Vagina (tissue), 2 donors: ENCODE measurements at places on chromosomes 7 and 10.

DNA sequence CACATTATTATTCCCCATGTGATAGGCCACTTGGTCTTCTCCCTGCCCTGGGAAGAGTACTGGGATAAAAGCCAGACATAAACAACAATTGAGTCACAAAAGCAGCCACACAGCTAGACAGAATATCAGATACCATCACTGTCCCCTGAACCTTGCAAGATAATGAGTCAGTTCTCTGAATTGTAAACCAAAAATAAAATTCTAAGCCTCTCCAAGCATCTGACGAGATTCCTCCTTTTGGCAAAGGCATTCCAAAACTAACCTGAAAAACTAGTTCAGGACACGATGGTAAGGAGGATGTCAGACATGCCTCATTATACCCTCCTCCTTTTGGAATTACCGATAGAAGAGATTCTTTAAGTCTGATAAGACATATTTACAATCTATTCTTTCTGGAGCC lies 450.7 kb downstream of the HTR7 start:
- H3K4me1 ChIP-seq: no peaks in the 10 kb centered on the region
- no peak overlapping the region for H3K27ac ChIP-seq
- no peaks in the 10 kb centered on the region for H3K27me3 ChIP-seq

DNA sequence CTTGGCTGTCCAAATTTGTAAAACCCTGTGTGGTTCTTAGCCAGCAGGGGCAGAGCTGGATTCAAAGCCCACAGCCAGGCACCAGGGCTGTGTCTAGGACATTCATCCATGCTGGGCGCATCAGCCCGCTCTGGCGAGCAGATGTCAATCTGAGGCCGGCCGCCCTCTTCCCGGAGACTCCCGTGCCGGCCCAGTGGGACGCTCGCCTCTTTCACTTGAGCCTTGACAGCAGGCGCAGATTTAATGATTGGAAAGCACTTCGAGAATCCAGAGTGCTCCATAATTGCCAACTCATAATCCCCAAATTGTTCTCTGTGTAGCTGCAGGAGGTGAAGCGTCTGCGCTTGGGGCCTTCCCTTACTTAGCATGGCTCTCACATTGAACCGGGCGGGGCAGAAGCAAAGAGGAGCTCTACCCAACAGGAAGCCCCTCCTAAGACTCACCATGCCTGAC lies 36.7 kb downstream of the SLIT1 start:
- H3K4me3 ChIP-seq: no peak overlapping the region
- DNase-seq: no peak
- H3K4me1 ChIP-seq: no peaks in the 10 kb centered on the region

- DNase-seq: no peak
- no peak overlapping the region for H3K27ac ChIP-seq
- H3K4me3 ChIP-seq: no peak overlapping the region
- H3K27me3 ChIP-seq: no peaks in the 10 kb centered on the region
- no peaks in the 10 kb centered on the region for H3K4me1 ChIP-seq
Measured at GRCh38 chr7:95800787-95801186, 28.4 kb downstream of the DYNC1I1 start.

DNA sequence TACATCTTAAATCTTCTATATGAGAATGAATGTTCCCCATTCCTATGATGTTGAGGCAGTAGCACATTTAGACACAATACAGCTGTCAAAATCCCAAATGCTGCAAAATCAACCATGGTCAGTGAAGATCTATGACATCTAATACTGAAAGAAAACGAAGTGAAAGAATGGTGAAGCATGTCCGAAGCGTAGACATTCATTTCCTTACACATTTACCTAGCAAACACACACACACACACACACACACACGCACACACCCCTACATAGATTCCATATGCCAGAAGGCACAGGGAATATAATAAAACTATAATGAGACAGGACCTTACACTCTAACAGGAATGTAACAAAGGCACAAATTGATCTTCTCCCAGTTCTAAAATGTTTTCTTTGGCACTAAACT lies 32.5 kb downstream of the CCDC6 start:
- no peaks in the 10 kb centered on the region for H3K27me3 ChIP-seq
- peaks cover 66% of the 10 kb centered on the region for H3K4me1 ChIP-seq

DNA sequence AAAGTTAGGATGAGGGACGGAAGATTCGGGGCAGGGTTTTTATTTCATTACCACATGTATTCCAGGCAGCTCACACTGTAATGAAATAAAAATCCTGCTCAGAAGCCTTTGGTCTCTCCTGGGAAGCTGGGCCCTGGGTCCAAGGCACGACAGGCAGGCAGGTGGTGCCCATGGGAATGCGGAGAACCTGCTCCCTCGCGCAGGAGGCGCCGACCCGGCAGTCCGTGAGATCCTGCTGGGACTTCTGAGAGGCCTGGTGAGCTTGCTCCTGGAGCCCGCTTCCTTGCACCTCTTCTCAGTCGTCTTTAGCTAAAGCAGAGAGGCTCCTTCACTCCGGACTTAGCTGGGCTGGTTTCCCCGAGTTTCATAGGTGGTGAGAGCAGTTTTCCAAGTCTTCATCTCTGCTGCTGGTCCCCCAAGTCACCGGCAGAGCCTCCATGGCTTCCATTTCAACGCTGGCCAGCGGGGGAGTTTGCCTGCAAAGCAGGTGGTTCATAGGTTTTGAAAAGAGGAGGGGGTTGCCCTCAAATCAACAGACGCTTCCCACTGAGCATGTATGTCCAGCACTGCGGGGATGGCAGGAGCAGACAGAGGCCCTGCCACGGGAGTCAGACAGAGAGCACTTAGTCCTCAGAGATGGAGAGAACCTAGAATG lies 24.5 kb downstream of the IL15RA start:
- H3K4me3 ChIP-seq: no peak overlapping the region
- peaks cover 16% of the 10 kb centered on the region for H3K36me3 ChIP-seq
- H3K27me3 ChIP-seq: no peaks in the 10 kb centered on the region
- no peak for DNase-seq

DNA sequence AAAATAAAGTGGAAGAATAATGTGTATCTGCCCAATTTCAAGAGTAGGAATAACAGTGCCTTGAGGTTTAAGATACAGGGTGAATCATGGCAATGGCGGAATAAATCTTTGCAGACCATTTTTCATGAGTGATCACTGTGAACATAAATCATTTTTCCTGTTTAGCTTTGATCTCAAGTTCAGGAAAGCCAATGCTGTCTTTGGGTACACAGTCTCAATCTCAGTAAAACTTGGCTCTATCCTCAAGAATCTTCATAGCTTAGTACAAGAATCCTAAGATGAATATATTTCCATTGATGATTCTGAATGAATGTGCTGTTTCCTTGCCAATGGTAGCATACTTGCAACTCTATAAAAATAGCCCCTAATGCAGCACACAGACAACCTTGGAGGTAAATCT lies 6.8 kb downstream of the NAMPT start:
- H3K36me3 ChIP-seq: no peaks in the 10 kb centered on the region
- no peak for DNase-seq
- H3K27me3 ChIP-seq: no peaks in the 10 kb centered on the region
- no peak overlapping the region for H3K4me3 ChIP-seq
- H3K4me1 ChIP-seq: peaks cover 39% of the 10 kb centered on the region

DNA sequence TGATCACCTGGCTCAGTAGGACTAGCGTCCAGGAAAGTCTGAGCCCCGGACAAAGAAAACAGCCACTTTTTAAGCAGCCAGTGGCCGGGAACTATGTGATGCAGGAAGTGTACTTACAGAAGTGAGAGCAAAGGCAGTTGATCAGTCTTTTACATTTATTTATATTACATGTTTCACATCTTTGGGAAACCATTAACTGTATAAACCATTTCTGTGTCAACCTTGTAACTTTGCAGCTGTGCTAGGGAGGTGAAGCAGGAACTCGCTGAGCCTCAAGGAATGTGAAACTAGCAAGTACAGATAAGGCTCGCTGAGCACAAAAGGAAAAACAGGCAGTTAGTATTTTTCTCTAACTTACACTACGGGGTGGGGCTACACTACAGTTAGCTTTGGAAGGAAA lies 39.9 kb upstream of the HECW1 start:
- no peak for DNase-seq
- no peaks in the 10 kb centered on the region for H3K27me3 ChIP-seq
- H3K36me3 ChIP-seq: no peaks in the 10 kb centered on the region

DNA sequence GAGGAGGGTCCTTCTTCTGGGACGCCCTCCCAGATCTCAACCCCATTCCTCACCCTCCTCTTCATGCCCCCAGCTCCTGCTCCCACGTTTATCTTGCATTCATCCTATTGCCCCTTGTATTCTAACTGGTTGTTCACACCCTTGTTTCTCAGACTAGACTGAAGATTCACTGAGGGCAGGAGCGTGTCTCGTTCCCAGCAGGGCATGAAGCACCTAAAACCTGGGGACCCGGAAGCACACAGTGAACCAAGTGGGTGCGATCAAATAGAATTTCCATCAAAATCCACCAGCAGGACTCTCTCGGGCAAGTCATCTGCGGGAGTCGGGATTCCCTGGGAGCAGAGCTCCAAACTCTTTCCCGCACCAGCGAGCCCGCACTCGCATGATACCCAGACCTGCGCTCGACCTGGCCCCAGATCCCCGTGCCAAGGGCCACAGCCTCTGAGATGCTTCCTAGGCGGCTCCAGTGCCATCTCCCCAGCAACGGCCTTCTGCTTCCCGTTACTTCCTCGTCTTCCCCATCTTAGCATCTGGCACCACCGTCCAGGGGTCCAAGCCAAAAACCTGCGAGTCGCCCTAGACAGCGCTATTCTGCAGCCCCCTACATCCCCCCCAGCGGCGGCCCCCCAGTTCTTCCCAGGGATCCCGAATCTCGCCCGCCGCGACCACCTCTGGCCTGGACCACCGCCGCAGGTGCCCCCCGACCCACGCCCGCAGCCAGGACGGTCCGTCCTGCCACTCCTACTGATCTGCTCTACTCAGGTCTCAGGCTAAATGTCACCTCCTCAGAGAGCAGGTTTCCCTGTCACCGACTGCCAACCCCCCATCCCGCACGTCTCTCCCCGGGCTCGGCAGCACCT lies 6.1 kb upstream of the GBX1 start:
- H3K36me3 ChIP-seq: no peaks in the 10 kb centered on the region
- H3K27ac ChIP-seq: no peak overlapping the region
- H3K4me3 ChIP-seq: no peak overlapping the region
- H3K27me3 ChIP-seq: no peaks in the 10 kb centered on the region

DNA sequence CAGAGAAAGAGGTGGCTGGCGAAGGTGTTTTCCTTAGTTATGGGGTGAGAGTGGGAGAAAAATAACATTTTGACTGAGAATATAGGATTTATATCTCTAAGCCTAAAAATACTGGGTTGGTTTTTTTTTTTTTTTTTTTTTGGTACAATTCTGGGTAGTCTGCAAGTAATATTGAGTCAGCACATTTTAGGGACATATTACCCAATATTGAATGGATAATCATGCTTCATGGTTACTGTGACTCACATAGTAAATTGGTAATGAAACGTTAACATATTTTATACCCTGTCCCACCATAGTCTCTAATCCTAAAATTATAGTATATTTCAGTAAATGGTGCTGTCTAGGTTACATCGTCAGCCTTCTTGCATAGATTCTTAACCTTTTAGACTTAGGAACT lies 91.4 kb downstream of the TPST1 start:
- no peak overlapping the region for H3K4me3 ChIP-seq
- H3K27me3 ChIP-seq: no peaks in the 10 kb centered on the region
- peak overlapping the region; percentile 56 for H3K27ac ChIP-seq
- H3K4me1 ChIP-seq: peaks cover 21% of the 10 kb centered on the region

GRCh38 chr7:133602291-133602690 lies 349.4 kb downstream of the EXOC4 start:
- H3K4me3 ChIP-seq: no peak overlapping the region
- DNase-seq: no peak

GRCh38 chr7:37048674-37049073 lies 324.4 kb upstream of the AOAH start:
- no peak overlapping the region for H3K4me3 ChIP-seq
- H3K27ac ChIP-seq: no peak overlapping the region
- H3K36me3 ChIP-seq: no peaks in the 10 kb centered on the region

GRCh38 chr10:114611617-114612016 lies 46.5 kb downstream of the ABLIM1 start:
- no peak for DNase-seq
- H3K4me1 ChIP-seq: peaks cover 31% of the 10 kb centered on the region
- H3K27ac ChIP-seq: peak overlapping the region; percentile 70
- H3K4me3 ChIP-seq: no peak overlapping the region

DNA sequence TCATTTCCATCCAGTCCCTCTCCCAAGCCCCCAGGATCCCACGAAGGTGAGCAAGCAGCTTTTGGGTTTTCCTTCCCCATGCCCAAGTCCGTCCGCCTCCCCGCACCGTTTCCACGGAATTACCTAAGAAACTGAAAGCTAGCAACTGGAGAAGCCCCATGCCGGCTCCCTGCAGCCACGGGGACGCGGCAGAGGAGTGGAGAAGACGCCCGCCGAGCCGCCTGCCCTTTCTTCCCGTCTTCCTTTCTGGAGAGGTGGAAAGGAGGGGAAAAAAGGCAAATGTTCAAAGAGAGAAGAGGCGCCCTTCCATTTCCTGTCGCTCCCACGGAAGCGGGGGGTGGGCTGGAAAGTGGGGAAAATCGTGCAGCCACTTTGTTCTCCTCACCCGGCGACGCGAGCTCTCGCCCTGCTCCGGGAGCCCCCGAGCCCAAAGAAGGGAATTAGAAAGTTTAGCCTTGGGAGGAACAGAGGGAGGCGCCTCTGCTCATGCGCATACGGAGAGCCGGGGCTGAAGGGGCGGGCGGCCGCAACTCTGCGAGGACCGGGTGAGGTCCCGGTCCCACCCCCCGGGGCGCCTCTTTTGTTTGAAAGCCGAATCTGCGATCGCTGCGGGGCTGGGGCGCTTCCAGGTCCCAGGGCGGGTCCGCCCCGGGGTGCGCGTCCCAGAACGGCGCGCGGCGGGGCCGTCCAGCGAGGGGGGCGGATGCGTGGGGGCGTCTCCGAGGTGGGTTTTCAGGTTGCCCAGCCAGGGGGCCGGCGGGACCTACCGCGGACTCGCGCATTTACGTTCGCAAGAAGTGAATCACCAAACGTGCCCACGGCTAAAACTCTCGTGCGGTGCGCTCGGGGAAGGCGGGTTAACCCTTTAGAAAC lies at the start of gene LAMB1:
LAMB1 (minus strand) TSS at position 436 of the 873 bp plus-strand sequence; CDS start at position 160, 276 bp downstream.
- H3K4me3 ChIP-seq: peak within 1 kb of the TSS; percentile 72
- peak; percentile 89 for DNase-seq
- peak within 1 kb of the TSS; percentile 65 for H3K27ac ChIP-seq
- H3K36me3 ChIP-seq: no peaks in the 10 kb centered on the region
- peaks cover 28% of the 10 kb centered on the region for H3K4me1 ChIP-seq

- H3K4me1 ChIP-seq: no peaks in the 10 kb centered on the region
- H3K4me3 ChIP-seq: no peak overlapping the region
- H3K36me3 ChIP-seq: no peaks in the 10 kb centered on the region
Measured at GRCh38 chr10:58488921-58489320, 23.8 kb upstream of the BICC1 start.
